SHP77 (cell line): ENCODE measurements at places on chromosomes 16 and 17.

DNA sequence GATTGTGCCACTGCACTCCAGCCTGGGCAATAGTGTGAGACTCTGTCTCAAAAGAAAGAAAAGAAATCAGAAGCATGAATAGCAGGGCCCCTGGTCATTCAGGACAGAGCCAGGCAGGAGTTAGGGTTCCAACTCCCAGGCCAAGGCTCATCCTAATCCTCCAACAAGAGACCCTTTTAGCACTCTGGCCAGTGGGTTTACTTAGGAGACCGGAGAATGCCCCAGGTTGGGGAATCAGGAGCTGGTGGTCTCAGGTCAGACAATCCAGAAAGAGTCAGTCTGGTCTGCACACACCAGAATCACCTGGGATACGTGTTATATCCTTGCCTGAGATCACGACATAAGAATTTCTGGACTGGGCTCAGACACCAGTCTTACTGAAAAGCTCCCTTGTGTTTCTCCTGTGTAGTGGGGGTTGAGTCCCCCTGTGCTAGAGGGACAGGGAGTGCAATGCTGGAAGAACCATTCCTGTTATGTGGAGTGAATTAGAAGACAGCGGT, 48.7 kb downstream of the CCDC42 start:
- no peak for DNase-seq

DNA sequence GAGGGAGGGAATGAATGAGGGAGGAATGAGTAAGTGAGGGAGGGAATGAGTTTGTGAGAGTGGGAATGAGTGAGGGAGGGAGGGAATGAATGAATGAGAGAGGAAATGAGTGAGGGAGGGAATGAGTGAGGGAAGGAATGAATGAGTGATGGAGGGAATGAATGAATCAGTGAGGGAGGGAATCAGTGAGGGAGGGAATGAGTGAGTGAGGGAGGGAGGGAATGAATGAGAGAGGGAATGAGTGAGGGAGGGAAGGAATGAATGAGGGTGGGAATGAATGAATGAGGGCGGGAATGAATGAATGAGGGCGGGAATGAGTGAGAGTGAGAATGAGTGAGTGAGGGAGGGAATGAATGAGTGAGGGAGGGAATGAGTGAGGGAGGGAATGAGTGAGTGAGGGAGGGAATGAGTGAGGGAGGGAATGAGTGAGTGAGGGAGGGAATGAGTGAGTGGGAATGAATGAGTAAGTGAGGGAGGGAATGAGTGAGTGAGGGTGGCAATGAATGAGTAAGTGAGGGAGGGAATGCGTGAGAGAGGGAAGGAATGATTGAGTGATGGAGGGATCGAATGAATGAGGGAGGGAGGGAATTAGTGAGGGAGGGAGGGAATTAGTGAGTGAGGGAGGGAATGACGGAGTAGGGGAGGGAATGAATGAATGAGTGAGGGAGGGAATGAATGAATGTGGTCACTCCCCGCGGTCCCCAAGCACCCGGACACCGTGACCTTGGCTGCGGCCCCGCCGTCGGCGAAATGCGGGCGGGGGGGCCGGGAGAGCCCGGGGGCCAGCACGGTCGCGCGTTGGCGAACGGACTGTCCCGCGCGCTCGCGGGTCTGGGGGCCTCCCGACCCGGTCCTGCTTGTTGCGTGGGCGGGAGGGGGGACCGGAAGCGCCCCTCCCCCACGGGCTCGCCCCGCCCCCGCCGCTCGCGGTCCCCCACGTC, 1.1 kb upstream of the UBE2I start:
- no peak for DNase-seq

DNA sequence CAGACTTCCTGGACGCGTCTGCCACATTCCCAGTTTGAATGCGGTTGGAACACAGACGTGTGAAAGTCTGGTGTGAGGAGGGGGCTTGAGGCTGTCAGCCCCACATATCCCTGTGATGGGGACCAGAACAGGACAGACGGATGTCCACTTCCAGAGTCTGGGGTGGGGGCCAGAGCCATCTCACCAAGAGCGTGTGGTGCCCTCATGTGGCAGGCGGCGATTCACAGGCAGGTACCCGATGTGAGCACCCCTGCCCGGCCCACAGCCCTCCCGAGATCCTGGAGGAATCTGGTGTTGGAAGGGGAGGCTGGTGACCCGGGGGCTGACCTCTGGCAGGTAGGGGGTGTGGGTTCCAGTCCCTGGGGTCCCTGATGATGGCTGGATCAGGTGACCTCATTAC, 51.5 kb downstream of the ENGASE start:
- DNase-seq, result no peak

DNA sequence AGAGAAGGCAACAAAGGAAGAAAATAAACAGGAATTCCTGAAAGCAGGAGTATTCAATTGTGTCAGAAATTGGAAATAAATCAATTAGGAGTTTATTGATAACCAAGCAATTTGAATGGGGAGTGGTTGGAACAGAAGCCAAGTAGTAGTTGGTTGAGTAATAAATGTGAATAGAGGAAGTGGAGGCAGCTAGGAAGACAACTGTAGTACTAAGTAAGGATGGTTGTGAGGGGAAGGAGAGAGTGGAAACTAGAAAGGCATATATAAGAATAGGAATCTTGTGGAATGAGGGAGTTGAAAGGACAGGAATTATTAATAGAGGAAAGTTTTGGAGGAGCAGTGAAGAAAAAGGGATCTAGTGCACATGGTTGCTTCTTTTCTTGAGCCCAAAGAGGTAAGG, 34.4 kb downstream of the NFAT5 start:
- DNase-seq, result no peak

DNA sequence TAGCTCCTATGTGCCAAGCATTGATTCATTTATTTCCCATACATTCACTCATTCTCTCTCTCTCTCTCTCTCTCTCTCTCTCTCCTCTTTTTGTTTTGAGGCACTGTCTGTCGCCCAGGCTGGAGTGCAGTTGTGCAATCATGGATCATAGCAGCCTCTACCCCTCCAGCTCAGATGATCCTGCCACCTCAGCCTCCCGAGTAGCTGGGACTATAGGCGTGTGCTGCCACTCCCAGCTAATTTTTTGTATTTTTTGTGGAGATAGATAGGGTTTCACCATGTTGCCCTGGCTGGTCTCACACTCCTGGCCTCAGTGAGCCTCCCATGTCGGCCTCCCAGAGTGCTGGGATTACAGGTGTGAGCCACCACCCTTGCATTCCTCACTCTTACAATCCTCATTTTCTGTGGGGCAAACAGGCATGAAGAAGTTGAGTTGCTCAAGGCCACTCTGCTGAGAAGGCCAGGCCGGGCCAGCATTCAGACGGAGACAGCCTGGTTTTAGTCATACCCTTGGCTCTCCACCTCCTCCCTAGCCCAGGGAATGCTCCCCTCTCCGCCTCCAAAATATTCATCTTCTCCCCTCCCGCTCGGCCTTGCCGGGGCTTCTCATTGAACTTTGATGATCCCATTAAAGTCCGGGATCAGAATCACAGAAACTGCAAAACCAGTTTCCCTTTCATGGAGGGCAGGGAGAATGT, 765 bp upstream of the PRM2 start:
- no peak for DNase-seq

GRCh38 chr17:12053552-12053951, 32.9 kb downstream of the MAP2K4 start:
- no peak for DNase-seq

- no peak for DNase-seq
Measured at GRCh38 chr16:144797-145252, 6.4 kb upstream of the NPRL3 start.

- DNase-seq, result no peak
Measured at GRCh38 chr16:4640572-4641305, 16.1 kb downstream of the MGRN1 start.

DNA sequence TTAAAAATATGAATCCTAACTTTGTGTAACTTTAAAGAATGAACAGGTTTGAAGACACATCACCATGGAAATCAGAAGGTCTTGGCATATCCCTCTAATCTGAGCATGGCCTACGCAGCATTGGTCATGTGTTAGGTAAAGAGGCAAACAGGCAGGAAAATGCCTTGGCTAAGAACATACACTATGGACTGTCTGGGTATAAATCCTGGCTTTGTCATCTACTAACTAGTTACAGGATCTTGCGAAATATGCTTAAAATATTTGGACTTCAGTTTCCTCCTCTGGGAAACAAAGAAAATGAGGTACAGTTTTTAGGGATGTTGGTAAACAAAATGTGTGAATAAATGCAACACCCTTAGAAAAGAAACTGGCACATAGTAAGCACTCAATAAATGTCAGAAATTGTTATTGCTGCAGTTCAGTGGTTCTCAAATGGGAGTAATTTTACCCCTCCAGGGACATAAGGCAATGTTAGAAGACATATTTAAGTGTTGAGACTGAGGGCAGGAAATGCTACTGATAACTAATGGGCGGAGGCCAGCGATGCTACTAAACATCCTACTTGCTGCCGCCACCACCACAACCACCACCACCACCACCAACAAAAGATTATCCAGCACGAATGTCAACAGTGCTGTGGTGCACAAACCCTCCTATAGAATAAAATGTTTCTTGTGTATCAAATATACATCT, 770.8 kb upstream of the SOX9 start:
- DNase-seq, result no peak

DNA sequence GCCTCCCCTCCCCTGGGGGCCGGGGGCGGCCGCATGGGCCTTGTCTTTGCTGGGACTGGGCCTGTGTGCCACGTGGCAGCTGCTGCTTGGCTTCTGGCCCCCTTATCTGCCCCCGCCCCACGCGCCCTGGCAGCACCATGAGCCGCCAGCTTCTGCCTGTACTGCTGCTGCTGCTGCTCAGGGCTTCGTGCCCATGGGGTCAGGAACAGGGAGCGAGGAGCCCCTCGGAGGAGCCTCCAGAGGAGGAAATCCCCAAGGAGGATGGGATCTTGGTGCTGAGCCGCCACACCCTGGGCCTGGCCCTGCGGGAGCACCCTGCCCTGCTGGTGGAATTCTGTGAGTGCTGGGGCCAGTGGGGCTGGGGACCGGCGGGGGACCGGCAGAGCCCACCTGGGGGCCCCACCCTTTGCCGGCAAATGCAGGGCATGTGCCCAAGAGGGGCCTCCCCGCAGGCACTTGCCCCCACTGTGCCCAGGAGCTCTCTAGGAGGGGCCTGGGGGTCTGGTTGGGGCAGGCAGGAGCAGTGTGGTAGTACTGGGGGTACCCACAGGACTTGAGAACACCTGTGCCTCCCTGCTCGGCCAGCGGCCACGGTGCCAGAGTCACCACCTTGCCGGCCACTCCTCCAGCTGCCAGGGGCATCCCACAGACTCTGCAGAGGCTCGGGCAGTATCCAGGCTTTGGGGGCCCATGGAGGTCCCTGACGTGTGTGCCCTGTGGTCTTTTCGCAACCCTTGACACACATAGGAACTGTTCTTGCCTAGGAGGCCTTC, at the start of gene PDIA2:
PDIA2 (plus strand) TSS at position 132 of the 773 bp plus-strand sequence; CDS start at position 138, 6 bp downstream.
- no peak for DNase-seq

DNA sequence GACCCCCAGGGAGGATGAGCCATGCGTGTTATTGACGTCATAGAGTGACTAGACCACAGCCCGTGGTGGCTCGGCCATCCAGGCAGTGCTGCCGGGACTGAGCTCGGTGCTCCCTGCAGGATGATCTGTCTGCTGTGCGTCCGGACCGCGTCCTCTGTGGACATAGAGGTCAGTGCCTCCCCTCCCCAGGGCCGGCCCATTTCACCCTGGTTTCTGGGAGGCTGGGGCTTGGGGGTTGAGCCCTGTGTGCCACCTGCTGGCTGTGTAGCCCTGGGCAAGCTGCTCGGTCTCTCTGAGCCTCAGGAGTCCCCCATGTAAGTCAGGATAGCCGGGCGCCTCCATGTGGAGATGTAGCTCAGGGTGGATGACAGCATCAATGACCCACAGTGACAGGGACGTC, 8.3 kb downstream of the TSC2 start:
- no peak for DNase-seq

DNA sequence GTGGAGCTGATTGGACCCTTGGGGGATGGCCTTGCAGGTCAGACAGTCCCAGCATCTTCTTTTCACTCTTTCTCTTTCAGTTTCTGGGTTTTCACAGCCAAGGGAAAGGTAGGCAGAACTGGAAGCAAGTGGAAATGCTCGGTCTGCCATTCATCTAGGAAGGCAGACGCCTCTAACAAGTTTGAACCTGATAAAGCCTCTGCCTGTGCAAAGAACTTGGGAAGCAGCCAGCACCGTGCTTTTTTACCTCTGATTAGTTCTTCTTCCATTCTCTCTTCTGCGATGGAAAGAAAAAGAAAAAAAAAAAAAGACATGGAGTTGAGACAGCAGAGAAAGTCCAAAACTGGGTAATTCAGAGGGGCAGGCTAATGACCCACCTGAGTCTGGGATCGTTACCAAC, 997.8 kb upstream of the EEF2KMT start:
- DNase-seq, result no peak

GRCh38 chr16:12434567-12434966, 369.1 kb downstream of the CPPED1 start:
- no peak for DNase-seq

GRCh38 chr17:68185820-68186219, 62.0 kb upstream of the AMZ2 start:
- DNase-seq, result no peak

DNA sequence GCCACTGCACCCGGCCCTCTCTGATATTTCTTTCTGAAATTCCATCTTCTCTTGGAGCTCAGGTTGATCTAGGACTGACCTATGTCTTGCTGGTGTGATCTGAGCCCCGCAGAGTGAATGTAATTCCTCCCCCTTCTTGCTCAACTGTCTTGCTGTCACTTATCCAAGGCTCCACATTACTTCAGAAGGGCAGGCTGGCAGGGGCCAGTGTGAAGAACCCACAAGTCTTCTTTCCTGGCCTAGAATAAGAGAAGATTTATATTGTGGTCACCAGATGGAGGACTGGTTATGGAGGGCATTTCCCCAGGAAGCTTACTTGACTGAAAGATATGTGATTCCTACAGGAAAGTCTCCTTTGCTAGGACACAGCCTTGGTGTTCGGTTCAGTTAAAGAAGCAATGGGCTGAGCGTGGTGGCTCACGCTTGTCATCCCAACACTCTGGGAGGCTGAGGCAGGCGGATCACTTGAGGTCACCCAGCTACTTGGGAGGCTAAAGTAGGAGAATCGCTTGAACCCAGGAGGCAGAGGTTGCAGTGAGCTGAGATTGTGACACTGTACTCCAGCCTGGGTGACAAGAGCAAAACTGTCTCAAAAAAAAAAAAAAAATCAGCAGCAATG, 13.4 kb downstream of the ITGAL start:
- DNase-seq, result no peak

- no peak for DNase-seq
Measured at GRCh38 chr17:57924677-57925076, 30.5 kb downstream of the CUEDC1 start.

- peak; percentile 90 for DNase-seq
Measured at GRCh38 chr16:75108792-75109731, 7.5 kb downstream of the LDHD start.

DNA sequence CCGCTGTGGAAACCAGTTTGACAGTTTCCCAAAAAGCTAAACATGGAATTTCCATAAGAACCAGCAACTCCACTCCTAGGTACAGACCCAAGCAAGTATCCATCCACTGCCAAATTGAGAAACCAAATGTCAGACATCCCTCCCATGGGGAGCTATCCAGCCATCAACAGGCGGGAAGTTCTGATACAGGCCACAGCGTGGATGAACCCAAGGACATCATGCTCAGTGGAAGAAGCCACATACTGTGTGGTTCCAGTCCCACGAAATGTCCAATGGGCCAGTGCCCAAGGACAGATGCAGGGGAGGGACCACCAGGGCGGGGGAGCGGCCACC, 12.6 kb upstream of the BAIAP2 start:
- no peak for DNase-seq

- no peak for DNase-seq
Measured at GRCh38 chr17:77604973-77605313, 353.6 kb upstream of the TNRC6C start.
